Thyroid gland (tissue), 4 donors: ENCODE measurements at places on chromosomes 13 and 19.

DNA sequence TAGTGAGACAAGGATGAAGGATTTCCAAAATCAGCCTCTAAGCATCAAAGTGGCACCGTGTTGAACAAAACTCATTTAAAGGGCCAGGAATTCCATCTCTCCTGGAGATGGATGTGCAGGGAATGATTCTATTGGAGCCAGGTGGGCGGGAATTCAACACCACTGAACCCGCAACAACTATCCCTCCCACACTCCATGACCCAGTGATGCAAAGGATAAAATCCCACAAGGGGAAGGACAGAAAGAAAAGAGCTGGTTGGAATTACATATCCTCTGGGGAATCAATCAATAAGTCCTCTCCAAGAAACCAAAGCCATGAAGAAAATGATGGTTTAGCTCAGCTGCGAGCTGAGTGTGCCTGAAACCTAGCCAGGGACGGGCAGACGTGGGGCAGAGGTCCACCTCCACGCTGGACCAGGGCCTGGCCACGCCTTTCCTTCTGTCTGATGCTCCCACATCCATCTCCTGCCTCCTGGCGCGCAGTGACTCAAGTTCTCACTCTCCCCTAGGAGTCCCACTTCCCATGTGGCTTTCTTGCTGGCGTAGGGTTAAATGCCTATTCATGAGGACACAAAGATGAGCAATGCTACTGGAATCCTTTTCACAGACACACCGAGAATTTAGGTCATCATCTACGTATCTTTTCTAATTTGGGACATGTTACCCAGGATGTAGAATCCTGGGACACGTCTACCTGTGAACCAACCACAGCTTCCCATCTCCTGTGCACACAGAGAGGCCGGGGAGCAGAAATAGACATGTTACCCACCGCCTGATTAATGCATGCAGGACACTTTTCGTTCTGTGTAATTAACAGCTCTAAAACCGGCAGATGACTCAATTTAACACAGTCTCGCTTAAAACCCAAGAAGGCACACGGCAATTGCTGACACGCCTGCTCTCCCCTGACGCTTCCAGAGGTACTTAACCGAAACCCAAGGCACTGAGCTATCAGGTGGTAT is 48.6 kb downstream of the PEPD start:
- no peak for DNase-seq

DNA sequence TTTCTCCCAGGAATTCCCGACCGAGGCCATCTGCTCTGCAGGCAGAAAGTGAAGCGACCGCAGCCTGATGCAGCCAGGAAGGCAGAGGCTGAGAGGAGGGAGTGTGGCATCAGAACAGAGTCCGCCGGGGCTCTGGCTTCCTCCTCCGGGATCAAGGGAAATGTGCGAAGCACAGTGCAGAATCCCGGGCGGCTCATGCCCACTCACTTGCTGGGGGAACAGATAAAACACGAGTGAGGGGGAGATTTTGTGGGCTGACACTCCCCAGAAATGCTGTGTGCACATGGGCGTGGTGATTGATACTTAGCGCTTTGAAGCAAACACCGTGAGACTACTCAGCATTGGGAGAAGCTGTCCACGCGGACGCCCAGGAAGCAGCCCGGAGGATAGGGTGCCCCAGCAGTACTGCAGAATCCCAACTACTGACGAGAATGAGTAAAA is 75.3 kb upstream of the POMP start:
- DNase-seq: no peak

GRCh38 chr19:51548213-51548651 is 16.8 kb upstream of the SIGLEC6 start:
- DNase-seq: no peak

- no peak for DNase-seq
Observed at GRCh38 chr19:29531458-29532025, 5.7 kb downstream of the VSTM2B start.

DNA sequence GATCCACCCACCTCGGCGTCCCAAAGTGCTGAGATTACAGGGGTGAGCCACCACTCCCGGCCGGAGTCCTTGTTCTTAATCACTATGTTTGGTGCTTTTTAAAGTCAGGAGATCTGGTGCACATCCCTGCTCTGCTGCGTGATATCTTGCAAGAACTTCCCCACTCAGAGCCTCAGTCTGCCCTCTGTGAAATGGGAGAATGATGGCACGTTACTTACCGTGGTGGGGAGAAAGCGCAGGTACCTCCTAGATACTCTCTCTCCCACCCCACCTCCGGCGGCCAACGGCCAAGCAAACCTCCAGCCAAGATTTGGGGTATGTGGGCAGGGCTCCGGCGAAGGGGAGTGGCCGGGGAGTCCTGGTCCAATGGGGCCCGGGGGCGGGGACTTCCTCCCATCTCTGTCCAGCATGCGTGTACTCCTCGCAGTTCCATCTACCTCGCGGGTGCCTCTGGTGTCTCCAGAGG is at the start of gene RYR1:
TSS of gene RYR1 (plus strand) at position 424 of the 466 bp plus-strand sequence. CDS start 139 bp downstream, outside the sequence.
- DNase-seq: peak; percentile 31

- peak; percentile 73 for DNase-seq
Observed at GRCh38 chr19:21463449-21464105, 41.8 kb upstream of the ZNF429 start.

DNA sequence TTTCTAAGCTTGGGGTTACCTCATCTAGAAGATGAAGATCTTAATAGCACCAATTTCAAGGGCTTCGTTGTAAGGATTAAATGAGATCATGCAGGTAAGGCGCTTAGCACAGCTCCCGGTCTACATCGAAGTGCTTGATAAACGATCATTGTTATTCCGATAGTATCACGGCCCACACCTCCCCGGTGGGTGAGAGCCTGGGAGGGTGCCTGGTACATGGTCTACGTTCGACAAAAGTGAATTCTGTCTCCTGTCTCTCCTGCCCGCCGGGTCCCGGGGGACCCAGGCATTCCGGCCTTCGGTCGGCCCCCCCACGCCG is 501 bp upstream of the MYH14 start:
- DNase-seq: no peak

GRCh38 chr13:50629497-50629896 is 214.0 kb downstream of the DLEU7 start:
- no peak for DNase-seq

- no peak for DNase-seq
Observed at GRCh38 chr19:5253406-5254110, 87.1 kb downstream of the PTPRS start.

DNA sequence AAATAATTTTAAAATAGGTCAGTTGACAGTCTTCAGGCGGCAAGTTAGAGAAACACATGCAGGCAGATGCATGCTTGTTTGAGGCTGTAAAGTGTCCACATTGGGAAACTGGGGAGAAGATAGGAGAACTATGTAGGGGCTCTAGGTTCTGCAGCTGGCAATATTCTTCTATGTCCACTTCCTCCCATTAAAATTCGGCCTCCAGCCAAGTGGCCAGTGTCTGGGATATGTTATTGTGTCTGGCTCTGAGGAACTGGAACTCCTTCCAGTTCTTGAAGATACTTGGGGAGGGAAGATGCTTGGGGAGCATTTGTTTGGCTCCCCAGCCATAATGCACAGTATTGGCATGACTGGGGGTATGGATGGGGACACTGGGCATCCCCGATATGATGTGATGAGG is 20.9 kb upstream of the KLF2 start:
- no peak for DNase-seq

DNA sequence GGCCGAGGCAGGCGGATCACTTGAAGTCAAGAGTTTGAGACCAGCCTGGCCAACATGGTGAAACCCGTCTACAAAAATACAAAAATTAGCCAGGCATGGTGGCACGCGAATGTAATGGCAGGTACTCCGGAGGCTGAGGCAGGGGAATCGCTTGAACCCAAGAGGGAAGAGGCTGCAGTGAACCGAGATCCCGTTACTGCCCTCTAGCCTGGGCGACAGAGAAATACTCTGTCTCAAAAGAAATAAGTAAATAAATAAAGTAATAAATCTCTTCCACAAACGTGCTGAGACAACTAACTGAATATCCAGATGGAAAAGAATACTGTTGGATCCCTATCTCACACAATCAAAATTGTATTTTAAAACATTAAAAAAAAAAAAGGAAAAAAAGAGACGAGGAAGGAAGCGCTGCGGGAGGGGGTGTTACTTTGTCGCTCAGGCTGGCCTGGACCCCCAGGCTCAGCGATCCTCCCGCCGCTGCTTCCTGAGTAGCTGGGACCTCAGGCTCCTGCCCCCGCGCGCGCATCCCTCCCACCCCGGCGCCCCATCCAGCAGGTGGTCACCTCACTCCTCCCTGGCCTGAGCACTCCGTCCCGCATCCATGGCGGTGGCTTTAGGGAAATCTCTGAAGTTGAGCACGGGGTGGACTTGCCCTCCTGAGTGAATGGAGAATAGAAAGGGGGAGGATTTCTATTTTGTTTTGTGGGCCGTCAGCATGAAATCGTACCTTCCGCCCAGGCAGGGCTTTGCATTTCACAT is 628 bp upstream of the ZNF813 start:
- no peak for DNase-seq

DNA sequence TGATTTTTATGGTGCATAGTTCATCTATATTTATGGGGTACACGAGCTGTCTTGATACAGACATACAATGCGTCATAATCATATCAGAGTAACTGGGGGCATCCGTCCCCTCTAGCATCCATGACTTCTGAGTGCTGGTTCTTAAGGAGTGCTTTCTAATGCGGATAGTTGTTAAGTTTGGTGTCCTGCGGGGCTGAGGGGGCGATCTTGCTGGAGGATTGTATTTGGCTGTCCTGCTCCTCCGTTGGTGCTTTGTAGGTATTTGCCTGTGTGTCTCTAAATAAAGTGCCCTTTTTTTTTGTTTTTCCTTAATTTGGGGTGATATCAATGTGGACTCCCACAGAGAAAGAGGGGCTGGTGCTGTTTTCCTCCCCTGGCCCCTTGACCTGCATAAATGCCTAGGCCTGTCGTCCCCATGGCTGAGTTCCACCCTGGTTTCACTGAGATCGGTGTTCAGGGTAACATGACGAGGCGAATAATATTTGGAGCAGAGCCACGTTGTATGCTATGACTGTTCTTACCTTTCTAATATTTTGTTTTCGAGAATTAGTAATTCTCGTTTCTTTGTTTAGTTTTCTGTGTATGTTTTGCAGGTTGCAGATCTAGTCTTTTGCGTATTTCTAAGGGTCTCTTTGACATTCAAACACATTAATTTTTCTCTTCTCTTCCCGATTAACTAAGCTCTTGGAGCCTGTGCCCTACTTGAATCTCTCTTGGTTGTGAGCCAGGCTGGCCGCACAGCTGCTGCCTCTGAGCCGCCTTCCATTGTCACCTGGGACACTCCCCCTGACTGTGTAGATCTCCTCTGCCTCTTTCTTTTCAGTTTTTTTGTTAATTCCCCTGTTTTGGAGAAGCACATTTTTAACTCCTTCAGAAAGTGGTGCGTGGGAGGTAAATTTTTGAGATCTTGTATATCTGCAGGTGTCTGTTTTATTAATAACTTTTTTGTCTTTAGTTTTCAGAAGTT is 100.3 kb downstream of the ARHGEF7 start:
- peak; percentile 21 for DNase-seq

- DNase-seq: peak; percentile 36
Observed at GRCh38 chr19:56350416-56351045, 35.9 kb upstream of the ZSCAN5A start.

DNA sequence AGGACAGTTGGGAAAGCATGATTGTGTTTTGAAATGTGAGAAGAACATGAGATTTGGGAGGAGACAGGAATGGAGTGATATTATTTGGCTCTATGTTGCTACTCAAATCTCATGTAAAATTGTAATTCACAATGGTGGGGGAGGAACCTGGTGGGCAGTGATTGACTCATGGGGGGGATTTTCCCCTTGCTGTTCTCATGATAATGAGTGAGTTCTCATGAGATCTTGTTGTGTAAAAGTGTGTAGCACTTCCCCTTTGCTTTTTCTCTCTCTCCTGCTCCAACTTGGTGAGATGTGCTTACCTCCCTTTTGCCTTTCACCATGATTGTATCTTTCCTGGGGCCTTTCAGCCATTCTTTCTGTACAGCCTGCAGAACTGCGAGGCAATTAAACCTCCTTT is 1261.0 kb upstream of the ATXN8OS start:
- no peak for DNase-seq

- no peak for DNase-seq
Observed at GRCh38 chr13:84029396-84029795, 147.1 kb upstream of the SLITRK1 start.
